ENCODE measurements at places on chromosomes 7 and 10.
A peak's percentile ranks its signal among the peaks of the same experiment; 100 is the strongest.

GRCh38 chr7:25353196-25353595 is 124.9 kb upstream of the NPVF start:
- no peak for DNase-seq

DNA sequence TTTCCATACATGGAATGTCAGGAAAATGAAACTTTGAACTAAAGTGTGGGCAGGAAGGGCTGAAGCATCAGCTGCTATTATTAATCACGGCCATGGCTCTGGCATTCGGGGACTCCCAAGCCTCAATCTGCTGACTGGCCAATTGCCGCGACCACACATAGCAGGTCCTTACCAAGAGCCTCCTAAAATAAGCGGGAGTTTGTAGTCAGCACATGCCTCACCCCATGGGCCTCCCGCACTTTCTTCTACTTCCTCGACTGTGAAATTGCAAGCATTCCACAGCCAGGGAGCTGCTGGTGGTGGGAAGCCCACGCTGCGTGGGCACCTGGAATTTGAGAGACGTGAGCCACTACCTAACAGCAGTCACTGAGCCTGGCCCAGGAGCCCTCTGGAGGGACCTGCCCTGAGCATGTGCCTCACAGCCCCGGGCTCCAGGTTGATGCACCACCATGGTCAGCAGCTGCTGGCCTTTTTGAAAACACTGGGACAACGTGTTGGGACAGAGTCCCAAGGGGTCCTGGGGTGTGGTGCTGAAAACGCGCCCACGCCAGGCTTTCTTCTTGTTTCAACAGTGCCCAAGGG is 211.4 kb downstream of the TNS3 start:
- no peak for DNase-seq

DNA sequence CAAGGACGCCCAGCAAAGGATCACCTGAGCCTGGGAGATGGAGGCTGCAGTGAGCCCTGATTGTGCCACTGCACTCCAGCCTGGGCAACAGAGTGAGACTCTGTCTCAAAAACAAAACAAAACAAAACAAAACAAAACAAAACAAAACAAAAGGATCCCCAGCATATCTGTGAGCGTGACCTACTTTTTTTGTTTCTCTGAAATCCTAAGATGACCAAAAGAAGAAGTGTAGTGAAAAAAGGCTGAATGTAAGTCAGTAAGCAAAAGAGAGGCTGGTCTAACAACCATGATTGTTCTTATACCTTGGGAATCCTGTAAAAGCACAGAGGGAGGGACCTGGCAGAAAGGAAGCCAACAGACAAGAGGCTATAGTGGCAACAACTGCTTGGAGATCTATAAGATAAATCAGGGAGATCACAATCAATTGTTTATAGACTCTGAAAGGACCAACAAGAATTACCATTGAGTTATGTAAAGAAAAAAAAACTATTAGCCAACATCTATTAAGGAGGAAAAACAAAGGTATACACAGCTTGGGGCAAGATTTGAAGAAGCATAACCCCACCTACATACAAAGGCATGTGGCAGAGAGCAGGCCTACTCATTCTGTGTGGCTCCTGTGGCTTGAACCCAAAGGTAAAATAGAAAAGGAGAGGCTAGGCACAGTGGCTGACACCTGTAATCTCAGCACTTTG is 255.2 kb upstream of the KLF14 start:
- no peak for DNase-seq

- no peak for DNase-seq
These were observed 13.0 kb downstream of the POLL start for GRCh38 chr10:101575091-101575490.

GRCh38 chr7:102152672-102153598 is 133.7 kb upstream of the SH2B2 start:
- peak; percentile 77 for DNase-seq

Data from iPS-NIHi11 (cell line).